Activated CD4-positive, alpha-beta T cell treated with anti-CD3 and anti-CD28 coated beads for 48 hours (primary cell): ENCODE measurements at places on chromosomes 6 and 20.

GRCh38 chr6:157488058-157488457 is 107.1 kb downstream of the ZDHHC14 start:
- DNase-seq = no peak

GRCh38 chr6:135213616-135214015 is 32.5 kb downstream of the MYB start:
- DNase-seq = no peak

DNA sequence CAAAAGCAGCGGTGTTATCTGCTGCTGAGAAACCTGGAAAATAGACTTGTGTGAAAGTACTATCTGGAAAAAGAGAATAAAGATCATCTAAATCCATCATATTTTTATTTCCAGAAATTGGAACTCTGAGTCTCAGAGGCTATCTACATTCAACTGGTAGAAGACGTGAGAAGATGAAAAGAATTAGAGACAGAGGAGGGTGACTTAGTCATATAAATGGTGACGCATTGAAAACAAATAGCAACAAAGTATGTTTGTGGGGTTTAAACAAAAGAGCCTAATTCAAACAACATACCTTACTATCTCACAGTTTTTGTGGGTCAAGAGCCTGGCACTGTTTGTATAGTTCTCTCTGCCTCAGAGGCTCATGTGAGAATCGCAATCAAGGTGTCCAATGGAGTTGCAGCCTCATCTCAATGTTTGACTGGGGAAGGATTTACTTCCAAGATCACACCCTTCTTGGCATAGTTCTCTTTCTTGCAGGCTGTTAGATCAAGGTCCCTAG is 757.1 kb upstream of the SLC35B3 start:
- no peak for DNase-seq

DNA sequence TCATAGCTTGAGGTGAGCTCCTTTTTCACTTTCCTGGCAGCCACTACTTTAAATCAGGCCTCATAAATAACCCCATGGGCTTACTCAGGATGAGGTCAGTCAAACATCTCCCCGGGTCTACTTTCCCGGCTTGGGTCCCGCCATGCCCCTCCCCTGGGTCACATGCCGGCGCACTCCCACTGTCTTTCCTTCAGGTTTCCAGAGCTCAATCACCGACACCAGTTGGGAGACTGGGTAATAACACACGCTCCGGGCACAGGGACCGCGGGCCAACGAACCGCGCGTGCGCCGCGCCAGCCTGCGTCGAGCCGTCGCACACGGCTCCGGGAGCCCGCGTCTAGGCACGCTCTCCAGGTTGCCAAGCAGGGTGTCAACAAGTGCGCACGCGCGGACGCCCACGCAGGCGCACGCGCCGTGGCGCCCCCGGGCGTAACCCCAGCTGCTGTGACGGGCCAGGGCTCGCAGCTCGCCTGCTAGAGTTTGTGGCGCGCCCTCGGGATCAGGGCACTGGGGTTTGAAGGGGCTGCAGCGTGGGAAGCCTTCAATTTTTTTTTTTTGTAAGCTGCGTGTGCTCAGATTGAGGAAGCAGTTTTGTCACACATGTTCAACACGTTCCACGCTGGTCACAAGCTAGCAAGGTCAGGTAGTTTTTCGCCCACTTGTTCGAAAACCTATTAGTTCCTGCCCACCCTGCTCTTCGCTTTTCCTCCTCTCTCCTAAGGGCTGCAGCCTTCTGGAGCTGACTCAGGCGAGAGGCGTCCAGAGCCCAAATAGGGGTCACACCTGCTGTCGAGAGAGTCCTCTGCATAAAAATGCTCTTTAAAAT is 31.8 kb downstream of the TFAP2B start:
- no peak for DNase-seq

GRCh38 chr6:39313526-39314272 is 520 bp downstream of the KCNK17 start:
- DNase-seq = no peak

- DNase-seq = peak; percentile 91
These were observed 44.6 kb downstream of the ARHGAP40 start for GRCh38 chr20:38645980-38646858.
